SK-MEL-5 (cell line): ENCODE measurements at places on chromosomes 5 and 9. TPM values are rescaled to one million over a fixed set of nuclear protein-coding genes. Genes with fewer than 3 reads are reported as not detected.

The TSLP gene
- total RNA-seq = 0.13 TPM in 1 of 2 replicates, not detected in the other

DNA sequence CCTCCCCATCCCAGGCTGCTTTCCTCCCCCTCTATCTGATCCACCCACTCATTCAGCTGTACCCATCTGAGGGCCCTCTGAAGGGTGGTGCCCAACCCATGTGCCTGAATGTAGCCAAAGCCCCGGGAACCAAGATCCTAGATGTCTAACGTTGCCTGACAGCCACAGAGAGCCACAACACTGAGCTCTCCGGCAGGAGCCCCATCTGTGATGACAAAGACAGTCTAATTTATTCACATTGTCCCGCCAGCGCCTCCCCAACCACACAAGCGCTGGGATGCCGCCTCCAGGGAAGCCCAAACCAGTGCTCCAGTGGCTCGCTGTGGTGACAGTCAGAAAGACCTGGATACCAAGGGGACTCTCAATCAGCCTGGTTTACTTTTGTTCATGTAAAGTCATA, 8.4 kb downstream of the IGFBPL1 start:
- no peak for DNase-seq

- peak; percentile 3 for DNase-seq
Measured at GRCh38 chr5:148268566-148268965, at the start of gene SPINK13. SPINK13 (plus strand) TSS chr5:148268794; CDS start chr5:148270073, 1,279 bp downstream.

GRCh38 chr5:89445106-89445745, 562.2 kb upstream of the MEF2C start:
- no peak for DNase-seq

DNA sequence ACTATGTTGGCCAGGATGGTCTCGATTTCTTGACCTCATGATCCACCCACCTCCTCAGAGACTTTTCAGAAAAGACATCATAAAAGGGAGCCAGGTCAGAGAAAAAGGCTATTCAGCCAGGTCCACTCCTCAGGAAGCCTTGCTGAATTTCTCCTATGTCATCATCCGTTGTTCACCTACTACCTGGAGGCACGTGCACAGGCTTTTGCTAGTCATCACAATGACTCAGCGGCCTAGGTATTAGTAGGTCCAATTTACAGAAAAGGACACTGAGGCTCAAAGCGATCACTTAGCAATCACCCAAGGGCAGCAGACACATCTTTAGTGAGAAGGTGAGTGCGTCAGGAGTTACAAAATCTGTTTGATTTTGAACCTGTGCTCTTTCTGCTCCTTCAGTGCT, 72.3 kb upstream of the RAD23B start:
- no peak for DNase-seq

- peak; percentile 48 for DNase-seq
Measured at GRCh38 chr5:91382530-91383026, 539 bp downstream of the ARRDC3 start.

The VLDLR gene
- total RNA-seq = 35.5 and 37.6 TPM in 2 replicates

DNA sequence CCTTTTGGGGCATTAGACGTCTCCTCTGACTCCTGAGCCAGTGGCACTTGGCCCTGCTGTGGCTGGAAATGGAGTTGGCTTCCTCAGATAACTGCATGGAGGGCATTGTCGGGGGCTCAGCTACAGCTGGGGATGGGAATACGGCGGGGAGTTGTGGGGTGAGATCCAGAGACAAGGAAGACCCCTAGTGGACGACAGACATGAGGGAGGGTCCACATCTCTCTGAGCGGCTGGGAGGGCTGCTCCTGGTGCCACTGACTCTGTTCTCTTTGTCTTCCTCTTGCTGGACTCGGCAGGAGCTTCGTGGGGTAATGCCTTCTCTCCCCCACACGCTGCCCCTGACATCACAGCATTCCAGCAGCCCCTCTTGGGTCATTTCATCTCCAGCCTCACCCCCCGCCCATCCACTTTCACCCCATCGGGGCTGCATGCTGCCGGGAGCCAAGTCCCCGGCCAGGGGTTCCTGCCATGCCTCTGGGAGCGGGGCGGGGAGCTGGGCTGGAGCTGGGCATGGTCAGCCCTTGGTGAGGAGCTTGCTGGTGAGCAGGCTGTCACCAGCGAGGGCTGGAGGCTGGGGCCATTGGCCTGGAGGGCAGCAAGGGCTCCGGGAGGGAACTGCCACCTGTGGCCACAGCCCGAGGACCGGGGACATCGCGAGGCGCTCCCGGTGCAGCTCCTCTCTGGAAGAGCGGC, 172.3 kb downstream of the CACNA1B start:
- DNase-seq = no peak

DNA sequence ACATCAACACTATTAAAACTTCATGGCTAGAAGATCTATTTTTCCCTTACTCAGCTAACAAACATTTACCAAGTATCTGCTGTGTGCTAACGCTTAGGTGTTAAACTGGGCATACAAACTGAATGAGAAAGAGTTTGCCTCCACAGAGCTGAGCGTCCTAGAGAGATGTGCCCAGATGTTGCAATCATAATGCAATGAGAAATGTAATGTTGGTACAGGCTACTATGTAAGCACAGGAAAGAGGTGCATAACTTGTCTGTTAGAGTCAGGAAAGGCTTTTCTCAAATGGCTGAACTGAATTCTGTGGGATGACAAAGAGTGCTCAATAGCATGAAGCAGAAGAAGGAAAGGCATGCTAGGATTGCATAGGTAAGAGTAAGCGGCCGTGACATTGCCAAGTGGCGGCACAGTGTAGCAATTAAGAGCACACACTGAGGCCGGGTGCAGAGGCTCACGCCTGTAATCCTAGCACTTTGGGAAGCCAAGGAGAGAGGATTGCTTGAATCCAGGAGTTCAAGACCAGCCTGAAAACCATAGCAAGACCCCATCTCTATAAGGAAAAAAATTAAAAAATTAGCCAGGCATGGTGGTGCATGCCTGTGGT, 137.8 kb downstream of the MEF2C start:
- no peak for DNase-seq

The SPINK7 gene
- not detected in 2 replicates for total RNA-seq

- no peak for DNase-seq
Measured at GRCh38 chr9:99185934-99186333, 35.8 kb downstream of the ALG2 start.

The SLC22A5 gene
- total RNA-seq = 2.8 and 5.1 TPM in 2 replicates

- no peak for DNase-seq
Measured at GRCh38 chr9:93136011-93136440, 2.0 kb upstream of the NINJ1 start.

DNA sequence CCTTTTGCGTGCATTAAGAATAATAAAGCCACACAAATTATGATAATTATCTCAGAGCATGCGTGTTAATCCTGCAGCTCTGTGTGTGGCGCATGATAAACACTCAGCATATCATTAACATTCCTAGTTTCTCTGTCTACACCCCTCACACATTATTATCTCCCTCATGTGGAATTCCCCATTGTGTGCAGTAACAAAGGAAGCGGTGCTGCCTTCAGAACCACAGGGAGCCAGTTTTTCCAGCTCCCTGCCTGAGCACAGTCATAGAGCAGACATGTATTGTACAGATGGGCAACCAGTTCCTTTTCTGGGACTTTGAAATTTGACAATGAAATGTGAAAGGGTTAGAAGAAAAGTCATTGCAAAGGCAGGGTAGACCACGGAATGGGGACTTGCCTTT, 1365.5 kb upstream of the CDH9 start:
- no peak for DNase-seq

GRCh38 chr5:142820447-142820846, 50.3 kb downstream of the ARHGAP26 start:
- no peak for DNase-seq

GRCh38 chr5:52132053-52132452, 655.7 kb upstream of the ITGA1 start:
- DNase-seq = no peak

DNA sequence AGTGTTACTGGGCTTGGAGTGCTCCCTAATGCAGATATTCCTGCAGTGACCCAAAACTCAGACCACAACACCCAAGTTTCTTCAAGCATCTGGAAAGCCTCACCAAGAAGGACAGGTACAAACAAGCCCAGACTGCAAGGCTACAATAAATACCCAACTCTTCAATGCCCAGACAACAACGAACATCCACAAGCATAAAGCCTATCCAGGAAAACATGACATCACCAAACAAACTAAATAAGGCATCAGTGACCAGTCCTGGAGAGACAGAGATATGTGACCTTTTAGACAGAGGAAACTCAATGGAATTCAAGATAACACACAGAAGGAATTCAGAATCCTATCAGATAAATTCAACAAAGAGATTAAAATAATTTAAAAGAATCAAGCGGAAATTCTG, 605.6 kb downstream of the PDE4D start:
- no peak for DNase-seq

The FOXD4 gene
- 0.08 and 0.26 TPM in 2 replicates for total RNA-seq

GRCh38 chr5:125045646-125046045, 299.2 kb upstream of the ZNF608 start:
- no peak for DNase-seq

DNA sequence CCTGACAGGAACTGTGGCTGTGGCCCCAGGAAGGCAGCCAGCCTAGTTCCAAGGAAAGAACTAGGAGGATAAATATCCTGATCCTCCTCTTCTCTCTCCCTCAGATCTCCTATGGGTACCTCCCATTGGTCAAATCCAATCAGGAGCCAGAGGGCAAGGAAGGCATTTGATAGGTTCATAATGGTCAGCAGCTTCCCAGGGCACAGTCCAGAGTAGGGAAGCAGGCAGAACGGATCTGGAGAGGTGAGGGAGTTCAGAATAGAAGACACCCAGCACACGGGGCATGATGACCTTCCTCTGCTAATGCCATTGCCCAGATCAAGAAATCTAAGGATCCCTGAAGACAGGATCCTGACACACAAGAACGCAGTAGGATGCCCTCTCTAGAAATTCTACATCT, 8.6 kb downstream of the ABLIM3 start:
- DNase-seq = no peak

- DNase-seq = no peak
Measured at GRCh38 chr5:34625246-34625645, 30.9 kb upstream of the RAI14 start.

The IFNA21 gene
- total RNA-seq = not detected in 2 replicates

The LYRM7 gene
- total RNA-seq = 7.5 and 9.0 TPM in 2 replicates

DNA sequence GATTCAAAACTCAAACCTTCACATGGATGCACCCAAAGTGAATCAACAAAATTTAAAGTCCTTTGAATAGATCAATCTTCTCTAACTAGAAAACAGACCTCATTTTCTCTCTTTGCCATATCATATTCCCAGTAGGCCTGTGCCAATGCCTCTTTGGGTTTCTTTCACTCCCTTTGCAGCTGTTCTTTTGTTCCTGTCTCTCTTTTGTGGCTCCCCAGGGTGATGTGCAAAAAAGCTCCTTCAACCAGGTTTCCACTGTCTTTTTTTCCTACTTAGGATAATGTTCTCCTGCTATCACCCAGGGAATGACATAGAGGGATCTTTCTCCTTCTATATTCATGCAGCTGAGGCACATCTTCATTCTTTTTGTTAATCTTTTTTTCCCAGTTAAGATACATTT, 54.6 kb downstream of the MARCHF3 start:
- DNase-seq = no peak

The MARCOL gene
- 0.16 TPM in 1 of 2 replicates, not detected in the other for total RNA-seq

DNA sequence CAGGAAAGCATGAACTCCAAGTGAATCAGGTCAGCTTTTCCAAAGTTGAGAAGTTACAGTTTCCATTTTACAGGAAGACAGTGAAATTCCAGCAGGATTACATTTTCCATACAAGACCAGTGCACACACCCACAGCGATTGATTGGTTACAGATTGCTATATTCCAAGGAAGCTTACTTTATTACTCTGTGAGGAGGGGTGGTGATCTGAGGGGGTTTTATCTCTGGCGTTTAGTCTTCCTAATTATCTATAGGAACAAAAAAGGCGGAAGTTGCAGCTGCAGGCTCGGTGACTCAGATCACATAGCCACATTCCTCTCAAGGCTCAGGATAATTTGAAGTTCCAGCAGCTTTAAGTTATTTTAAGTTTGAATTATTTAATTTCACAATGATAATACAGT, 450.4 kb upstream of the NMUR2 start:
- no peak for DNase-seq

GRCh38 chr5:110304176-110304575, 422.3 kb downstream of the TMEM232 start:
- DNase-seq = no peak

The DRD1 gene
- not detected in 2 replicates for total RNA-seq

GRCh38 chr5:132183723-132184122, 43.9 kb downstream of the P4HA2 start:
- DNase-seq = no peak

The MLANA gene
- 3,042 and 3,120 TPM in 2 replicates for total RNA-seq

GRCh38 chr5:150175536-150175935, 9.0 kb downstream of the CDX1 start:
- DNase-seq = peak; percentile 63
